ENCODE measurements at places on chromosomes 3 and 15.

DNA sequence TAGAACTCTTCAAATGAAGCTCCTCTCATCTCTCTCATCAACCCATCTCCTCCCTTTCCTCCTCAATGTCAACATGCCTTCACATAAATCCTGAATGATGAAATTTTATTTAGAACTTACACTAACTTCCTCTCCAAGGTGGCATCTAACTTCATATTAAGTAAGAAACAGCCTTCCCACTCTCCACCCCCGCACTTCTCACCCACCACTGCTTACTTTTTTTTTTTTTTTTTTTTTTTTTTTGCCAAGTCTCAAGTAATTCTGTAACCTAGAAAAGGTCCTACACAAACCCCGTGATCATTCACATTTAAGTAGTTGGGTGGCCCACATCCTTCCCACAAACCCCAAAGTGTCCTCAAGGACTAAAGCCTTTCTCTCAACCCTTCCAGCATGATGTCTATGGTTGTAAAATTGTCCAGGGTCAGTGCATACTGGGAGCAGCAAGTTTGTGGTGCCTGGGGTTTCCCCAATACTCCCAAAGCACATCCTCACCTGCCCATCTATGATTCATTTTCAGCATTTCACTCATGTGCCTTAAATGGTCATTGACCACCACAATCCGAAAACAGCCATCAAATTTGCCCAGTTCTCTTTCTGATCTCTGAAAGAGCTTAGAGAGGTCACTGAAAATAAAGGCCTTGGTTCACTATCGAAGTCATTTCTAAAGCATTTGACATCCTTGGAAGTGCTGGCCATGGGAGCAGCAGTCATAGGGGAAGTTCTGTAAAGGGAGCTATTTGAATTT is 47.2 kb downstream of the CD86 start:
- no peak for DNase-seq

DNA sequence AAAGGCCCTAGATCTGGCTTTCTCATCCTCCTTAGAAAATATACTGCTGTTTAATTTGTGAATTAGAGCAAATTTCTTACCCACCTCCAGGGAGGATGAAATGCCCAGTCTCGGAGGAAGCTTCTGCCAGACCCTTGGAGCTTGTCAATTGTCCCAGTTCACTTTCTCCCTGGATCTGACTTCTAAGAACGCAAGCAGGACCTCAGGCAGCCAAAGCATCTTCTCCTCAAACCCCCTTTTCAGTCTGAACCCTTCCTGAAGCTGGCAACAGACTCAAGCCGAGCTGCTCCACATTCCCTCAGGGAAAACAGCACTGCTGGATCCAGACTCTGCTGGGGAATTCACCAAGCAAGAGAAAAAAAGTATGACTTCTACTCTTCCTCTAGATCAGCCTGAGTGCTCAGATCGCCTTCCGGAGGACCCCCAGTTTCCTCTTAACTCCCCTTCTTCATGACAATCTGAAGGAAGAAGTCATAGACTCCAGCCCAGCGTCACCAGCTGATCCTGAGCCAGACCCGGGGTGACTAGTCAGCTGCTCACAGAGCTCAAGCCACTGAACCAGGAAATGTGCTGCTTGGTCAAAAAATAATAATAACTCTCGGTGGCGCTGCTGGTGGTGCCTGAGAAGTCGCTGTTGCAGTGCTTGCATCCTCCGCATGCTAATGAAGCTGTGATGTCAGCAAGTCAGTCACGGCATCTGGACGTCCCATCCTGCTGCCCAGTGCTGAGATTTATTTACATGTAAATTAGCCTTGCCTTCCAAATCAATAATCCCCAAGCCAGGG is at the start of gene PRICKLE2:
TSS of gene PRICKLE2 (minus strand) at position 641 of the 785 bp plus-strand sequence. CDS start 26,539 bp downstream, outside the sequence.
- peak; percentile 68 for DNase-seq

DNA sequence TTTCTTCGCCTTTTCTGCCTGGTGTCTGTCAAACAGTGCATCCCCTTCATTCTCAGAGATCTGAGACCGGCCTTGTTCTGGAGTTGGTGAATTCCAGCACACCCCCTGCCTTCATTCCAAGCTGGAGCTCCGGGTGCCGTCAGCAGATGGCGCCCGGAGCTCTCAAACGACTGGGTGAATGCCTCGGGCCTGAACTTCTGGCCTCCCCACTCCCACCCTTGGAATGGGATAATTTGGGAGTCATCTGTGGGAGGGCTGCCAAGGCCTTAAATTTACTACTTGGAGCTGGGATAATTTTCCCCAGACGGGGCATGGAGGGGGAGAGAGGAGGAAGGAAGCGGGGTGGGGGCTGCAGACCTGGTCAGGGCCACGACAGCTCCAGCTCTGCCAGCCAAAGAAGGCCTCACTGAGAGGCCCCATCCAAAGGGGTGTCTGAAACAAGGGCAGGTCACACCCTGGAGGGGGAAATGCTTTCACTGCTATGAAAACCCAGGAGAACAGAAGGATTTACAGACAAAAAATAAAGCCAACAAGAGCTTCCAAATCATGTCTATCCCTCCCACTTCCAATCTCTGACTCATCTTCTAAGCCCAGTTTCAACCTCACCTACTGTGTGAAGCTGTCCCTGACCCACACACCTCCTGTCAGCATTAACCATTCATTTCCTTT is 187.9 kb downstream of the OPA1 start:
- DNase-seq = no peak

DNA sequence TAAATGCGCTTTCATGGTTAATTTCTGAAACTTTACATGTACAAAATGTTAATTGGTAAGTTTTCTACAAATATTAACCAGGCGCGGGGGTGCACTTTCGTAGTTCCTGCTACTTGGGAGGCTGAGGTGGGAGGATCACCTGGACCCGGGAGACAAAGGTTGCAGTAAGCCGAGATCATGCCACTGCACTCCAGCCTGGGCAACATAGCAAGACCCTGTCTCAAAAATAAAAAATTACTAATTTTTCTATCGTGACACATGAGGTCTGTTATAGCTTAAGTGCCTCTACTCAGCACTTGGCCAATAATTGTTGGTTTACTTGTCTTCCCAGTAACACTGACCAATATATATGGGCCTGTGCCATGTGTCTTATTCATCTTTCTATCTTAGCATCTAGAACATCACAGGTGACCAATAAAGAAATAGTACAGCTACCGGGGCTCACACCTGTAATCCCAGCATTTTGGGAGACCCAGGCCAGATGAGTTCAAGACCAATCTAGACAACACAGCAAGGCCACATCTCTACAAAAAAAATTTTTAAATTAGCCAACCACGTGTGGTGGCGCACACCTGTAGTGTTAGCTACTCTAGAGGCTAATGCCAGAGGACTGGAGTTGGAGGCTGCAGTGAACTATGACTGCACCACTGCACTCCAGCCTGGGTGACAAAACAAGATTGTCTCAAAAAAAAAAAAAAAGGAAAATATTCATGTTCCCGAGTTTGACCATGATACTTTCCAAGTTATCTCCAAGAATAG is 6.1 kb downstream of the MSL2 start:
- no peak for DNase-seq

GRCh38 chr15:72737061-72737460 is 46.5 kb downstream of the ADPGK start:
- DNase-seq = no peak

- no peak for DNase-seq
Observed at GRCh38 chr15:66400351-66400774, 13.7 kb downstream of the MAP2K1 start.

Measured in NCI-H2227 treated with DMSO at 0.1 percent for 48 hours (cell line).